WTC11 (cell line): ENCODE measurements at places on chromosomes 6 and 20. TPM values are rescaled to one million over a fixed set of nuclear protein-coding genes. Genes with fewer than 3 reads are reported as not detected.

- no peak for DNase-seq
Measured at GRCh38 chr20:7308163-7308562, 540.7 kb downstream of the BMP2 start.

DNA sequence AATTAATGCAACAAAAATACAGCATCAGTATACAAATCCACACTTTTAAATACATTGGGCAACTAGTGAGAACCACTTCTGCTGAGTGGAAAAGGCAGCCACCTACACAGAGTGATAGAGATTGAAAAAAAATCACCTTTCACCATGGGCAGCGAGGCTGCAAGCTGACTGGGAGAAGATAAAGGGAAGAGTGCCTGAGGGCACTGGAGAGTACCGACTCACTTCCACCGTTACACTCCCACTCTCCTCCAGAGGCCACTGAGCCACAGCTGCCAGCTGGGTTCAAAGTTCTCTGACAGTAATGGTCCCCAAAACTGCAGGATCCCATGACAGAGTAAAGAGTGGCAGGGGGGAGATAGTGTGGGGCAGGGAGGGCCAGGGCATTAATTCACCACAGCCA is 24.1 kb downstream of the PXT1 start:
- DNase-seq: no peak

- no peak for DNase-seq
Measured at GRCh38 chr6:111774346-111774703, 98.9 kb downstream of the FYN start.

Gene ALDH5A1
- 5.1 to 6.7 TPM (median 5.5 TPM) in 3 replicates for total RNA-seq
